Lung microvascular endothelial cell (primary cell): ENCODE measurements at places on chromosomes 7 and 10. TPM values are rescaled to one million over a fixed set of nuclear protein-coding genes. Genes with fewer than 3 reads are reported as not detected.

DNA sequence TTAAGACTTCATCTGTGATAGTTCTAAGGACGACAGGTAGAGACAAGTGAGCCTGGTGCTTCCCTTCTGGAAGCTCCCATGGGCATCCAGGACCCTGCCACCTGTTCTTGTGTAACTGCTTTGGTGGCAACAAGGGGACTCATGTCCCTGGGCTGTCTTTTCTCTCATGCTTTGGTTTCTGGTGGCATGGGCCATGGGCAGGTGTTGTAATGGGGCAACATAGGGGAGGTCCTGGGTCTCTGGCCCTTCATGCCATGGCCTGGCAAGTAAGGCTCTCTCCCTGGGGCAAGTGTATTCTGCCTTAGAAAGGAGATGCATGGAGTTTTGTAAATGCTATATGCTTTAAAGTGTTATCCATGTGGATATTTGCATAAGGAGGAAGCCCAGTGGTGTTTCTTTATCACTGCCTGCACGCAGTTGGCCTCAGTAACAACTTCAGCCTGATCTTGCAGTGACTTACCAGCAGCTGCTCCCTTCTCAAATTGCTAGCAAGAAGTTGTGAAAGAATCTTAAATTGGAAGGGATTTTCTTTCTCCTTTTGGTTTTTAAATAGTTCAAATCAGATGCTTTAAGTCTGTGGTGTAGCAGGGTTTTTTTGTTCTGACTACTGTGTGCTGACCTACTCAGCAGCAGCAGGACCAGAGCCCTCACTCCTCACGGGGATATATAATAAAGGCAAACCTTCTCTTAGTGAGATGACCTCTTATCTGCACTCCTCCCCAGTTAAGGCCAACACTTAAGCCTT lies 39.9 kb downstream of the OGDH start:
- DNase-seq: no peak

Gene NRCAM
- 1.2 and 8.7 TPM in 2 replicates for total RNA-seq

Gene GARIN1A
- total RNA-seq: 0.20 and 0.22 TPM in 2 replicates

- no peak for DNase-seq
Observed at GRCh38 chr7:41870461-41871138, 167.7 kb upstream of the INHBA start.

- DNase-seq: no peak
Observed at GRCh38 chr7:33720870-33721269, 184.5 kb upstream of the BMPER start.

DNA sequence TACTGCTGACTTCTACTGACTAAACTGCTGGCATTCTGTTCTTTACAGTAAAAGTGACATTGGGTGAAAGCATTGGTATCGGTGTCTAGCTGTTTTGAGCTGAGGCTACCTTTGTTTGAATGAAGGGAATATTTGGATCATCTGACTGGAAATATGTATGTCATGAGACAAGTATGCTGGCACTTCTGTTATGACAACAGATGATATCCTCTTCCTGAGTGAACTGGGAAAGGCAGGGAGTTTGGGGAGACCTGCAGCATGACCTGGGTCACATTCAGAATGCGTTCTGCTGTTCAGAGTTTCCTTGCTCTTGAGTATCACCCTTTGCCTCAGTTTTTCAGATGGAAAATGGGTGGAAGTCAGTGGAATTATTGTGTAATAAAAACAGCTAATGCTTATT lies 81.8 kb downstream of the PLCE1 start:
- DNase-seq: peak; percentile 97
